Gastrocnemius medialis (tissue), 4 donors: ENCODE measurements at places on chromosomes 4 and X. TPM values are rescaled to one million over a fixed set of nuclear protein-coding genes. Genes with fewer than 3 reads are reported as not detected.
A peak's percentile ranks its signal among the peaks of the same experiment; 100 is the strongest.

DNA sequence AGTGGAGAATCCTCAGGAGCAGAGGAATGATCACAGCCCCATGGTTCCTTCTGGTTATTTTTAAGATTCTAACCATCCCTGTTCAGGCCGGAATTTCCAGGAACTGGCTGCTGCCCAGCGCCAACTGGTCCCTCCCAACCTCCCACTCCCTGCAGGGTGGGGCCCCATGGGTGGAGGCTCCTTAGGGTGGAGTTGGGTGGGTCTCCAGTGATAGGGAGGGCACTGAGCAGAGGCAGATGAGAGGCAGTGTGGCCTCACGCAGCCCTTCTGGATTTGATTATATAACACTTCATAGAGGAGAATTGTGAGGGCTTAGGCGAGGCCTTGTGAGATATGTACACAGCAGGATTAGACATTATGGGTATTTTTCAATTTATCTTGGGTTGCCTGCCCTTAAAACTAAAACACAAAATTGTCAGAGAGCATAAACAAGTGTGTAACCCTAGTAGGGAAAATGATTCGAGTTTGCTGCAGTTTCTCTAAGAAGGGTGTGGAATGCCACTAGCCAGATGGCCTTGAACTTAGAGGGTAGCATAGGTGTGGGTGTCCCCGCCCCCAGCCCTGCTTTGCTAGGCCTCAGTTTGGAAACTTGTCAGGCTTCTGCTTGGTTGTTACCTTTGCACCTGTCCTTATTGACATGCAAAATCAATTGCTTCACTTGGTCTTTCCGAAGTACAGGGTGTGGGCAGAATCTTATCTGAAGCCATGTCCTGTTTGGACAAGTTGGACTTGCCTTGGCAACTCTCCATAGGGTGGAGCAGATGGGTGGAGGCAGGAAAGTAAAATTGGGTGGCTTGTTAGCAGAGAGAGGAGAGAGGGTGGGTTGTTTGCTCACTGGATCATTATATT, 9.4 kb downstream of the KLF3 start:
- peaks cover 93% of the 10 kb centered on the region for H3K4me1 ChIP-seq
- peak; percentile 22 for DNase-seq
- H3K27ac ChIP-seq = peak overlapping the region; percentile 69
- H3K27me3 ChIP-seq = no peaks in the 10 kb centered on the region
- H3K36me3 ChIP-seq = no peaks in the 10 kb centered on the region
- no peak overlapping the region for H3K4me3 ChIP-seq

DNA sequence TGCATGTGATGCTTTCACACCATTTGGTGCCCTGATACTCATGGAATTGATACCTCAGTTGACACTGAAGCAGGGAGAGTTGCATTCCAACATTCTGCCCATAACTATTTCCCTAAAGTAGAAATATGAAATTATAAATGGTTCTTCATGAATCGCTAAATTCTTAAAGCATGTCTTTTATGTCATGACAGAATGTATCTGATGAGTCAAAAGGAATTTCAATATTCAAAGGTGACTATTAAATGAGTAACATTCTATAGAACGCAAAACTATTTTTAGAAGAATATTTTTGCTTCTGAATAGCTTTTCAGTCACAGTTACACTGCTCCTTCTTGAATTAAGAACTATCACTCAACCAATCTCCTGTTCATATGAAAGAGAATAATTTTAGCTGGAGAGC, 152.8 kb downstream of the ADGRA3 start:
- no peaks in the 10 kb centered on the region for H3K27me3 ChIP-seq
- H3K27ac ChIP-seq = no peak overlapping the region
- H3K36me3 ChIP-seq = no peaks in the 10 kb centered on the region
- H3K4me1 ChIP-seq = no peaks in the 10 kb centered on the region

PABPC5 gene
- 0.92 TPM for total RNA-seq

CXCR3 gene
- not detected for total RNA-seq

GRCh38 chrX:133380711-133381619, 34.3 kb downstream of the GPC4 start:
- H3K4me3 ChIP-seq = no peak overlapping the region
- no peaks in the 10 kb centered on the region for H3K36me3 ChIP-seq
- H3K27ac ChIP-seq = no peak overlapping the region
- no peak for DNase-seq

RNF128 gene
- total RNA-seq = 12.2 TPM
